Substantia nigra (tissue), 51 donors: ENCODE measurements at places on chromosomes 1 and 21.

GRCh38 chr1:228333739-228334115 lies 72.9 kb downstream of the TRIM11 start:
- no peak for DNase-seq

GRCh38 chr1:207282496-207283380 lies 38.7 kb upstream of the CD55 start:
- no peak for DNase-seq

DNA sequence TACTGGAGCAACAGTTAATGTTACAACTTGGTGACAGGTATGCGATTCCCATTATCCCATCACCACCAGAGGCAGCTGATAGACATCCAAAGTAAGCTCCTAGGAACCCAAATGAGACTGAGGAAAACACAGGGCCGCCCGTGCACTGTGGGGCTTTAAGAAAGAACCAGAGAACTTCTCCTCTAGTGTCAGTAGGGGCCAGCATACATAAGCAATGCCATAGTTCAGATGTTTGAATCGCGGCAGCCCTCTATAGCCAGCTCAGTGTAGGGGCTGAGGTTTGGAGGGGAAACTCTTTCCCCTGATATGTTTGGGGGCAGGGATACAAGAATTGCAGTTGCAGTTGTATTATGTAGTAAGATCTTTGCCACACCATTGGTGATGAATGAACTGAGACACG lies 593.3 kb upstream of the NCAM2 start:
- no peak for DNase-seq

- DNase-seq, result no peak
Measured at GRCh38 chr1:12338823-12339222, 109.0 kb downstream of the VPS13D start.

DNA sequence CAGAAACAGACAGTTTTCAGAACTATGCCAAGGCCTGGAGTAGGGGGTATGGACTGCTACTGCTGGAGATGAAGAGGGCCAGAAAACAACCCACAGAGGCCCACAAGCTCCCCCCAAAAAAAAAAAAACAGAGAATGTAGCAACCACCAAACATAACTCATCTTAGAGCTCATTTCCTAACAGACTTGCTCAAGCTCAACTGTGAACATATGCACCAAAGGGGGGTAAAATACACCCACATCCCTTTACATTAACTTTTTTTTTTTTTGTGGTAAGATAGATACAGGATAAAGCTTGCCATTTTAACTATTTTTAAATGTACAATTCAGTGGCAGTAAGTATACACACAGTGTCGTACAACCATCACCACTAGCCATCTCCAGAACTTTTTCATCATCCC lies 36.0 kb downstream of the SEC16B start:
- DNase-seq, result no peak

- DNase-seq, result no peak
Measured at GRCh38 chr1:206060844-206061243, 7.9 kb downstream of the RHEX start.
